Lung microvascular endothelial cell (primary cell): ENCODE measurements at places on chromosomes 5 and 9. TPM values are rescaled to one million over a fixed set of nuclear protein-coding genes. Genes with fewer than 3 reads are reported as not detected.

Gene SAP30L
- 17.0 and 22.2 TPM in 2 replicates for total RNA-seq

- no peak for DNase-seq
These were observed 515.2 kb upstream of the BRINP1 start for GRCh38 chr9:119884438-119884837.

- DNase-seq, result peak; percentile 91
These were observed 85.8 kb downstream of the MRPS27 start for GRCh38 chr5:72234265-72234700.

- no peak for DNase-seq
These were observed 4.1 kb downstream of the SLC31A2 start for GRCh38 chr9:113154946-113155345.

DNA sequence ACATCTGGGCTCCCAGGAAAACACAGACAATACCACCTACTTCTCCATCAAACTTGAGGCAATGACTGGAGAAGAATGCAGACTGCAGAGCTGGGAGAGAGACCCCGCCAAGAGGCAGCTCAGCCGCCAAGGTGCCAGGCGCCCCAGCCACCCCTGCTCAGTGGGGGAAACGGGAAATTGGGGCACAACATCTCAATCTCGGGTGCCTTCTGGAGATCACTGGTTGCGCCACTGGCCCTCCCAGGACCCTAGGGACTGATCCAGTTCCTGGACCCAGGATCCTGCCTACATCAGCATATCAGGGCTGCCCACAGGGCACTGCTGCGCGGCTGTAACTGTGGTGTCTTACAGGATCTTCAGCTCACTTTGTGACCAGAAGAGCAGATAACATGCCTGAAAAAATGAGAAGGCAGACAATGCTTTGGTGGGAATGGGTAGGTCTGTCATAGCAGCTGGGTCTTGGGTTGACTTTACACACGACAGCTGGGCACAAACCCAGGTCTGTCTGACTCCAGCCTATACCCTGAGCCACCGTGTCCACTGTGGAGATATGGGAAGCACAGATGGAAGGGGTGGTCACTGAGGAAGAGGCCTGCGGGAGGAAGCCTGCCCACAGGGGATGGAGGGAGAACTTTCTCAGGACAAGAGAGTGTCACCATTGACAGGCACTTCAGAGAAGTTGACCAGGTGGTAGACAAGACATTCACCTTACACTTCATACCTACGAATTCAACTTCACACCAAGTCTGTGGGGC is 135.2 kb upstream of the RAPGEF1 start:
- no peak for DNase-seq
